ENCODE measurements at places on chromosomes 5 and 9. TPM values are rescaled to one million over a fixed set of nuclear protein-coding genes. Genes with fewer than 3 reads are reported as not detected.

- DNase-seq, result no peak
Measured at GRCh38 chr5:168826246-168826725, 247.1 kb upstream of the PANK3 start.

- DNase-seq, result no peak
Measured at GRCh38 chr5:142287973-142288313, 36.9 kb downstream of the SPRY4 start.

- DNase-seq, result no peak
Measured at GRCh38 chr9:34588671-34589635, 571 bp downstream of the CNTFR start.

- DNase-seq, result no peak
Measured at GRCh38 chr5:149452665-149453617, 73.8 kb upstream of the IL17B start.

- DNase-seq, result no peak
Measured at GRCh38 chr5:121797681-121798518, 53.8 kb upstream of the FTMT start.

DNA sequence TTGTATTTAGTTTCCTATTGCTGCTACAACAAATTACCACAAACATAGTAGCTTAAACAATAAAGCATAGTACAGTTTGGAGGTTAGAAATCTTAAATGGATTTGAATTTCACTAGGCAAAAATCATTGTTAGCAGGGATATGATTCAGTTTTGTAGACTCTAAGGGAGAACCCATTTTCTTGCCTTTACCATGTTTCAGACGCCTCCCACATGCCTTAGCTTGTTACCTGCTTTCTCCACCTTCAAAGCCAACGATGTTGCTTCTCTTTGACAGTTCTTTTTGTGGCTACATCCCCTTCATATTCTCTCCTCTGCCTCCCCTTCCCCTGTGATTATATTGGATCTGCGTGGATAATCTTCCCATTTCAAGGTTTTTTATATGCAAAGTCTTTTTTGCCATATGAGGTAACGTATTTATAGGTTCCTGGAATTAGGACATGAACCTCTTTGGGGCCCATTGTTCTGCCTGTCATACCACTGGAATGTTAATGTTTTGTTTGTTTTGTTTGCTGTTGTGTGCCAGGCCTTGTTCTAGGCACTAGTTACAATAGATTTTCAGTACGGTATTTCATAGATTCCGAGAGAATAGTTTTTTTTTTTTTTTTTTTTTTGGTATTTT lies 54.1 kb downstream of the UHRF2 start:
- no peak for DNase-seq

DNA sequence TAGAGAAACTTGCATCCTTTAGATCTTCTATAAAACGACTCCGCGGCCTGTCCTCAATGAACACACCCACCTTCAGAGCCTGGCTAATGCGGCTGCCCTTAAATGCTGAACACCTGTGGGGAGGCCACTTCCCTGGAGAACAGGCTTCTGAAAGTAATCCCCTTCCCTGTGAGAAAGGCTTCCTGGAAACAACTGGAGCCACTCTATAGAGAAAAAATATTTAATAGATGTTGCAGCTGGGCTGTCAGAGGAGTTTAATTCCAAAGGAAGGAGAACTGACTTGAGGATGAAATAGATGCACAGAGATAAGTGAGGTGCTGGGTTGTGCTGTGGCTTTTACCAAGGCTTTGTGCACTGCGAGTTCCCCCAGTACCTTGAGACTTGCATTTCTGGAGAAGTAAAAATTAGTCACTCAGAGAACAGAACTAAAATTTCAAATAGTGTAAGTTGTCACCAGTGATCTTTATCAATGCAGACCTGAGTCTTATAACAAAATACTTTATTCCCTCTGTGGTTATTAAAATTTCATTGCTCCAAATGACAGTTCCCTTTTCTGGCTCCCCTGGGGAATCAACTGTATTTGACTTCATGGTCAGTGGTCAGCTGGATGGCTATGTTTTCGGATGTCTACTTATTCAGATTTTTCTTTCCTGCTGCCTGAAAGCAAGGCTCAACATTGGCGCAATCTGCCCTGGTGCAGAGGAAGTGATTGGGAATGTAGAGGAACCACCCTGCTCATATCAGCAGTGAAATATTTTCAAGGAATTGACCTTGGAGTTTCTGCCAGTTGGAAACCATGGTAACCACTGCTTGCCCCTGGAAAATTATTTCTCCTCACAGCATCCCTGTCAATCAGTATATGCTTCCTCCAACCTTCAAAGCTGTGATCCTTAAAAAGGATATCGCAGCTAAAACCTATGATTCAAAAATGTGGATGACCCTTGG lies 238.8 kb downstream of the SMARCA2 start:
- DNase-seq, result no peak

DNA sequence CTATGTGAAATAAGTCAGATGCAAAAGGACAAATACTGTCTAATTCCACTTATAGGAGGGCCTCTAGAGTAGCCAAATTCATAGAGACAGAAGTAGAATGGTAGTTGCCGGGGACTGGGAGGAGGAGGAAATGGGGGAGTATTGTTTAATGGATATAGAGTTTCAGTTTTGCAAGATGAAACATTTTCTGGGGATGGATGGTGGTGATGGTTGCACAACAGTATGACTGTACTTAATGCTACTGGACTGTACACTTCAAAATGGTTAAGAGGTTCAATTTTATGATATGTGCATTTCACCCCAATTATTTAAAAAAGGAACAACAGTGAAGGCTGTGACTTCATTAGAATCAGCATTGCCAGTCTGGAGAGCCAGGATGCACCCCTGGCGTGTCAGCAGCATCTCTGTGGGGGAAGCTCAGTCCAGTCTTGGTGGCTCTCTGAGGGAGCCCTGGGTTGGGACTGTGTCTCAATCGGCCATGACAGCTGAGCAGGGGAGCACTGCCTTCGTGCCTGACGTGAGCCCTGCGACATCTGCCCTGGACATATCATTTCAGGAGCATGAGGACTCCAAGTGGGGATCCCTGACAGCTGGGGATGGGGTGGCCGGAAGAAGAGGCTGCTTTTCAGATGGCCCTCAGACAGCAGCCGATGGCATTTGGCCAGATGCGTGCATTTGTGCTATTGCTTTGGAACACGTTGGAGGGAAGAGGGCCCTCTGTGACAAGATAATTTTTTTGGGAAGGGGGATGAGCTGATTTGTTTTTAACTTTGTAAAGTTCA lies 130.8 kb upstream of the STC2 start:
- DNase-seq, result no peak

GRCh38 chr5:54224103-54224826 lies 86.1 kb downstream of the ARL15 start:
- DNase-seq, result no peak

Gene ANKRD33B
- polyA plus RNA-seq, result 3.7 TPM

GRCh38 chr5:71893451-71893850 lies 174.4 kb downstream of the CARTPT start:
- no peak for DNase-seq

Gene LRRC19
- 0.38 TPM for polyA plus RNA-seq

Gene GRIN3A
- 0.79 TPM for polyA plus RNA-seq

Gene HRH2
- polyA plus RNA-seq, result 1.3 TPM

All from testis (tissue), 5 donors.